Hindlimb muscle (tissue), 1 donor: ENCODE measurements at places on chromosomes 5 and 9.

- no peak for DNase-seq
Observed at GRCh38 chr5:61232490-61233050, 70.3 kb upstream of the SMIM15 start.

DNA sequence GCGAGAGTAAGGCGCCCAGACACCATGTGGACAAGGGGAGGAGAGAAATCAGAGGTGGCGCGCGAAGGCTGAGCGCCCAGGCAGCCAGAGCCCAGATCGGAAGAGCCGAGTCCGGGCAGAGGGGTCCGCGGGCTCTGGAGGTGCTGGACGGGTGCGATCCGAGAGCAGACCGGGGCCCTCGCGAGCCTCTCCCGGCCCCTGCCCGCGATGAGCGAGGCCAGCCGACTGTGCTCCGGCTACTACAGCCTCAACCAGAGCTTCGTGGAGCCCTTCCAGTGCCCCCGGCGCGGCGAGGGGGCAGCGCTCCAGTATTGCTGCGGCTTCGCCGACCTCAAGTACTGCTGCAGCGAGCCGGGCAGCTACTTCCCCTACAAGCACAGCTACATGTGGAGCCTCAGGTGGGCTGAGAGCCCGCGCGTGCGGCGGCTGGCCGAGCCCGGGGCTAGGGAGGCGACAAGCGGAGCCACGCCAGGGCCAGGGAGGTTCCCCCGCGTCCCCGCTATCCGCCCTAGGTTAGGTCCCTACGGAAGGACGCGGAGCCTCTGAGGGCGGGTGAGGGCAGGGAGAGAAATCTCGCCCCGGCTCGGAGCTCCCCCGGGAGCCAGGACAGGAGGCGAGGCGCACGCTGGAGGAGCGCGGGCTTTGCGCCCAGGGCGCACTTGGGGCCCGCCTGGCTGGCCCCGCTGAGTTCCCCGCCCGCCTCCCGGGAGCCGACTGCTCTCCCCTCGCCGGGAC is at the start of gene SHISAL2B:
TSS of gene SHISAL2B (plus strand) at position 87 of the 735 bp plus-strand sequence. CDS start at position 208, 121 bp downstream.
- peak; percentile 9 for DNase-seq

- no peak for DNase-seq
Observed at GRCh38 chr5:59178482-59178881, 595.6 kb downstream of the RAB3C start.

DNA sequence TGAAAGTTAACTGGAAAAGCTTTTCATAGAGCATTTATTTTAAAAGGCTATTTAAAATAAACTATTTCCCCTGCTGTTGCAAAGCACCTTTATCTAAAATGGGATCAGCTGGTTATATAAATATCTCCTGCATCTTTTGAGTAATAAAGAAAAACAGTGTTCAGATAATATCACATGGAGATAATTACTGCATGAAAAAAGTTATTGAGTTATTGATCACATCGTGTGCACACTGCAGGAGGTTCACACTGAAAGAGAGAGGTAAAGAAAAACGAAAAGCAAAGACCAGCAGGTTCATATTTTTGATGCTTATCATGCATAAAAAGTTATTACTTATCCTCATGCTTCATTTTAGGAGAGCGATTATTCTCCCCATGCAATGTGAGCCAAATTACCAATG is 55.4 kb upstream of the OTP start:
- no peak for DNase-seq

DNA sequence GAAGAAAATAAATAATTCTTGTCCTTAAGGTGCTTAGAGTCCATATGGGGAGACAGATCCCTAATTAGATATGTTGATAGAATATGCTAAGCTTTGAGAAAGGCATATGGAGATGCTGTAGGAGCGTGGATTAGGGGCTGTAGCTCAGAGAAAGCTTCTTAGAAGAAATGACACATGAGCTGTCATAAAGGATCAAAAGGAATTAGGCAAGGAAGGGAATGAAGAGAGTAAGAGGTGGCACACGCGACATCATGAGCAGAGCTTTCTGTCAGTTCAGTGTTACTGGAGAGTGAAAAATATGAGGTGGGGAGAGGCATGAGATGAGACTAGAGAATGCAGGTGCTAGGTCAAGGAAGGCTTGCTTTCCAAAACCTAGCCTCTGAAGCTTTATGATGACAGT is 118.6 kb downstream of the KIAA0825 start:
- no peak for DNase-seq

GRCh38 chr9:93592643-93593021 is 16.2 kb downstream of the PHF2 start:
- no peak for DNase-seq

DNA sequence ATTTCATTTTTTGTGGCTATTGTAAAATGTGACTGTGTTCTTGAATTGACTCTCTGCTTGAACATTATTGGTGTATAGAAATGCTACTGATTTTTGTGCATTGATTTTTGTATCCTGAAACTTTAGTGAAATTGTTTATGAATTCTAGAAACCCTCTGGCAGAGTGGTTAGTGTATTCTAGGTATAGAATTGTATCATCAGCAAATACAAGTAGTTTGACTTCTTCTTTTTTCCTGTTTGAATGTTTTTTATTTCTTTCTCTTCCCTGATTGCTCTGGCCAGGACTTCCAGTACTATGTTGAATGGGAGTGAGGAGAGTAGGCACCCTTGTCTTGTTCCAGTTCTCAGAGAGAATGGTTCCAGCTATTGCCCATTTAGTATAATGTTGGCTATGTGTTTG is 88.8 kb upstream of the HMHB1 start:
- no peak for DNase-seq

DNA sequence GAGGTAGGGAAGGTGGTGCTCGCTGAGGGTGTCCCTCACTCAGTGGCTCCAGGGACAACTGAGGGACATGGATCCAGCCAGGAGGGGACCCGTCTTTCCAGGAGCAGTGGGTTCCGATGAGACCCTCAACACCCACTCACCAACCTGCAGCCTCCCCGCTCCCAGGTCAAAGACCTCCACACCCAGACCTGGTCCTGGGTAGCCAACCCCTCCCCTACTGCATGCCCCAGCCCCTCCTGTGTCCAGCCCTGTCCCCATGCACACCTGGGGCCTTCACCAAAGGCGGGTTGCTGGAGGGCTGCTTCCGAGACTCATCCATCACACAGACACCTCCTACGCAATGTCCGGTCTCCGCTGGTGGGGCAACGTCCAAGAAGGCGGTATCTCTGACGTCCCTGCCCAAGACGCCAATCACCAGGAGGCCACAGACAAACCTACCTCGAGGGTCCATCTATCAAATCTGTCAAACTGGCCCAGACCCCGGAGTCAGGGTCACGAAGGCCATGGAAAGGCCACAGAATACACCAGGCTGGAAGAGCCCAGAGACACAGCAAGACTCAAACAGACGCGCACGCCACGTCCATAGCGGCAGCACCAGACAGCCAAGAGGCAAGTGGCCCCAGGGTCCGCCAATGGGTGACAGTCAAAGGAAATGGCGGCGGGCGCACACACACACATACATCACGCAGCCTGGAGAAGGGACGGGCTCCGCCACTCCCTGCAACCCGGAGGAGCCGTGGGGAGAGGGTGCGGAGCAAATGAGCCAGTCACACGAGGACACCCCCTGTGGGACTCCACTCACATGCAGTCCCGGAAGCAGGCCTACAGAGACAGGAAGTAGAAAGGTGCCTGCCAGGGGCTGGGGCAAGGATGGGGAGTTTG is 10.8 kb downstream of the NACC2 start:
- no peak for DNase-seq

DNA sequence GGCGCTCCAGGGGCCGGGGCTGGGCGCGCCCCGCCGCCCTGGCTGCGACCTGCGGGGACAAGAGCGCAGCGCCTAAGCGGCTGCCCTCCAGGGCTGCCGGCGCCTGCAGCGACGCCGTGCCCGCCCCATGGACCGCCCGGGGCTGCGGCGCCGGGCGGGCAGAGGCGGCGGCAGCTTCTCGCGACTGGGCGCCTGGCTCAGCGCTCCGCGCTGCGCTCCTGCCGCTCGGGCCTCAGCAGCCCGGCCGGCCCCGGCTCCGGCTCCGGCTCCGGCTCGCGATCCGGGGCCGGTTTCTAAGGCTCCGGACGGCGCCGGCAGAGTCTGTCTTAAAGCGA is at the start of gene PITX1:
TSS of gene PITX1 (minus strand) at position 328 of the 335 bp plus-strand sequence. CDS start 347 bp downstream, outside the sequence.
- DNase-seq, result no peak

DNA sequence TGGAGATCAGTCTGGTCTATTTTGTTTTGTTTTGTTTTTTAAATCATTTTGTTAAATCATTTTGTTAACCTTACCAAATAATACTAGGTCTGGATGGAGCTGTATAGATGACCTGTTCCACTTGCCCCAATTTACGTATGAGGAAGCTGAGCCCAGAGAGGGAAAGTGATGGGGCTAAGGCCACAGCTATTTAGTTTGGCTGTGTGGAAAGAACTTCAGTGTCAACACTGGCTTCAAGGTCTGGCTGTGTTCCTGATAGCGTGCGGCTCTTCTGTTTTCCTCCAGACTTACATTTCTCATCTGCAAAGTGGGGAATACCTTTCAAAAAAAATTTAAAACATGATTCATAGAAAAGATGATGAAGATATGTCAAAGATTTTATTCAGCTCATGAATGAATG is 112.5 kb downstream of the PTTG1 start:
- DNase-seq, result no peak

DNA sequence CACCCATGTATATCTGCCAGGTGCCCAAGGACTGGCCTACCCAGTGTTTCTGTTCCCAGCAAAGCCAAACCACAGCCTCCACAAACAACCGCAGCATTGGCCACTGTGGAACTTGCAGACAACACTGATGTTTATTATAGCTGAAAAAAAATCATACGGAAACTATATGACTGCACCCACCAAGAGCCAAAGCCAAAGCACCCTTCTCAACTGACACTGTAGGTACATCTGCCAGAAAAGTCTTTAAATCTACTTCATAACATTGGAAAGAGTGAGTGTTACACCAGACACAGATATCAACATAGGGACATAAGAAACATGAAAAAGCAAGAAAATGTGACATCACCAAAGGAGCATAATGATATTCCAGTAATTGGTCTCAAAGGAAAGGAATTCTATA is 428.0 kb downstream of the PSAT1 start:
- no peak for DNase-seq

GRCh38 chr5:64318175-64318574 is 152.5 kb downstream of the RNF180 start:
- no peak for DNase-seq

DNA sequence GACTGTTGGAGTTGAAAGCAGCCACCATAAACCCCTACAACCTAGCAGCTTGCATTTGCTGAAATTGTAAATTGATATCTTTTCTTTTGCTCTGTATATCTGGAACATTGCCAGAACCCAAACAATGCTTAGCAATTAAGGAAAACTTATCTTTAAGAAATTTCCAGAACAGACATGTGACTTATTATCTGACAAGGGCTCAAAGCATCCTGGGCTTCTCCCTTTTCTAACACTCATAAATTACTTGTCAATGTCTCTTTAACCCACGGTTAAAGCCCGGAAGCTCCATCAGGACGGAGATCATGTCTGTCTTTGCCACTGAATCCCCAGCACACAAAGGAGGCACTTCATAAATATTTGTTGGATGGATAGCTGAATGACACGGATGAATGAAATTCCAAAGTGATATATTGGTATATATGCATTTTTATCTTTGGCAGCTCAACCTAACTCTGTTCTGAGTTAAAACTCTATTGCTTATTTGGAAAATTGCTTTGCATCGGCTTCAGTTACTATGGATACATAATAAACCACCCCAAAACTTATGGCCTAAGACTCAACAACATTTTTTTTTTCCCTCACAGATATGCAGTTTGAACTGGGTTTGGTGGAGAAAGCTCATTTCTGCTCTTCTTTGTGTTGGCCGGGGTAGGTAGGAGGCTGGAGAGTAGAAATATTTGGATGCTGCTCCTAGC is 103.1 kb upstream of the CLINT1 start:
- DNase-seq, result no peak

DNA sequence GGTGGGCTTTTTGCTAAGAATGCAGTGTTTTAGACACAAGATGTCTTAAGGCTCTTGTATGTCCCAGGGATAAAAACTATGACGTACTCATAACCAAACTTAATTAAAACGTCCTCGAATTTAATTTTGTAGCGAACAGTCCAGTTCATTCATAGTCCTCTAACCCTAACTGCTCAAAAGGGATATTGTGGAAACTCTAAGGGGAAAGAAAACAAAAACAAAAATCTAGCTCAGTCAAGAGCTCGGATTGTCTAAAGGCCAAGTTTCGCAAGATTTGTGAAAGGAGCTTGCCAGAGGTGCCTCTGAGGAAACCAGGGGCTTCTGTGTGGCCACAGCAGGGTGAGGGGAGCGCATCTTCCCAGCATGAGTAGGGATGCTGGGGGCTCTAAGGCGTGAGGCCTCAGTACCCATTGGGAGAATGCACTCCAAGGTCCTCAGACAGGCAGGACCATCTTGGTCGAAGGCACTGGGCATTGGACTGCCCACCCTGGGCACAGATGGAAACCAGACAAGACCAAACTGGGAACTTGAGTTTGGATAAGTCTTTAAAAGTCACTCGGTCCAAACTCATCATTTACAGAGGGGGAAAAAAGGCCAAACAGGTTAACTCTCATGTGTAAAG is 71.8 kb downstream of the PRRT1B start:
- no peak for DNase-seq

DNA sequence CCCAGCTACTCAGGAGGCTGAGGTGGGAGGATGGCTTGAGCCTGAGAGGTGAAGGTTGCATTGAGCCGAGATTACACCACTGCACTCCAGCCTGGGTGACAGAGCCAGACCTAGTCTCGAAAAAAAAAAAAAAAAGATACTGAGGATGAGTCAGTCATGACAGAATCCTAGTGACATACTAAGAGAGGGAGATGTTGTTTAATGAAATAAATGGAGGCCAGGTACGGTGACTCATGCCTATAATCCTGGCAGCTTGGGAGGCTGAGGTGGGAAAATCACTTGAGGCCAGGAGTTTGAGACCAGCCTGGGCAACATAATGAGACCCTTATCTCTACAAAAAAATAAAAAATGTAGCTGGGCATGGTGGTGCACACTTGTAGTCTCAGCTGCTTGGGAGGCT is 107.2 kb downstream of the ZFAND5 start:
- no peak for DNase-seq

GRCh38 chr5:137446615-137447014 is 52.5 kb downstream of the SPOCK1 start:
- no peak for DNase-seq

GRCh38 chr5:116944183-116944582 is 369.6 kb upstream of the SEMA6A start:
- DNase-seq, result no peak

GRCh38 chr5:93576994-93577853 is 3.8 kb downstream of the NR2F1-AS1 start:
- no peak for DNase-seq

- DNase-seq, result no peak
Observed at GRCh38 chr9:115413304-115413703, 295.3 kb upstream of the TNC start.

- no peak for DNase-seq
Observed at GRCh38 chr9:35994959-35995358, 37.0 kb upstream of the OR2S2 start.

GRCh38 chr9:88011005-88011766 is 36.9 kb upstream of the CDK20 start:
- peak; percentile 8 for DNase-seq

- DNase-seq, result no peak
Observed at GRCh38 chr9:80632041-80632440, 1057.3 kb downstream of the TLE1 start.

- DNase-seq, result no peak
Observed at GRCh38 chr9:124346347-124347163, 68.7 kb downstream of the PSMB7 start.
